ENCODE measurements at places on chromosomes 12 and 14. TPM values are rescaled to one million over a fixed set of nuclear protein-coding genes. Genes with fewer than 3 reads are reported as not detected.
A peak's percentile ranks its signal among the peaks of the same experiment; 100 is the strongest.

GRCh38 chr12:28017126-28017872 lies 44.8 kb upstream of the PTHLH start:
- no peak for DNase-seq

The TOMM20L gene
- polyA plus RNA-seq: not detected

DNA sequence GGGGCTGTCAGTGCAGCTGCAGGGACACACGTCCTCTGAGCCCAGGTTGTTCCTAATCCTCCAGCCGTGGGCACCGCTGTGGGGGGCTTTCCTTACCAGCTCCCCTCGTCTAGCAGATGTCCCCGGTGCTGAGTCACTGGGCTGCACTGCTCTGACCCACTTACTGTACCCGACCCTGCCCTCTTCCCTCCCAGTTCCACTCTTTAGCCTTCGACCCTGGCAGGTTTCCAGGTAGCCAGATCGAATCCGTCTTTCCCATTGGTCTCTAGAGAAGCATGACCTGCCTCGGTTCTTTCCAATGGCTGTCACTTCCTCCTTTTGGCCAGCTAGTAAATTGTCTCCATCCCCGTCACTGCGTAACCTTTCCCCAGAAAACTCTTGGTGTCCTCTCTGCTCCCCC lies 48.4 kb downstream of the ELK3 start:
- DNase-seq: no peak

- no peak for DNase-seq
Observed at GRCh38 chr14:61588419-61588901, 106.9 kb upstream of the HIF1A start.

The TAS2R43 gene
- polyA plus RNA-seq: not detected

DNA sequence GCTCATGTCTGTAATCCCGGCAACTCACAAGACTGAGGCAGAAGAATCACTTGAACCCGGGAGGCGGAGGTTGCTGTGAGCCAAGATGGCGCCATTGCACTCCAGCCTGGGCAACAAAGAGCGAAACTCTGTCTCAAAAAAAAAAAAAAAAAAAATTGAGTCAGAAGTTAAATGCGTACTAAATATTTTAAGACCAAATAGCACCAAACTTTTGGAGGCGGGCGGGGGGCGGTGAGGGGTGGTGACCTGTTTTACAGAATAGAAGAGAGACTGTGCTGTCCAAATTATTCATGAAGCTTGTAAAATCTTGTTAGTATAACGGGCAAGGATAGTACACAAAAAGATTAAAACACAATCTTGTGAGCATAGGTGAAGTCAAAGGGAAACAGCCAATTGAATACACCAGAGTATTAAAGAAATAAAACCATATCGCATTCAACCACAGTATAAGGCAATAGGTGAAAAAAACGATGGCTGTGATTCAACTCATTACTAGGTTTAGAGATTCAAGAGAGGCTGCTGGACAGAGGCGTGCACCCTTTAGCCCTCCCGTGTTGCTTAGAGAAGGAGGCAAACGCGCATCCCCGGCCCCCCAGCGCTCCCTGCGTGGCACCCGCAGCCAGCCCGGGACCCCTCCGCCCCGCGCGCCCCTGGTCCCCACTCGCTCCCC lies 571 bp downstream of the ZNF891 start:
- no peak for DNase-seq

DNA sequence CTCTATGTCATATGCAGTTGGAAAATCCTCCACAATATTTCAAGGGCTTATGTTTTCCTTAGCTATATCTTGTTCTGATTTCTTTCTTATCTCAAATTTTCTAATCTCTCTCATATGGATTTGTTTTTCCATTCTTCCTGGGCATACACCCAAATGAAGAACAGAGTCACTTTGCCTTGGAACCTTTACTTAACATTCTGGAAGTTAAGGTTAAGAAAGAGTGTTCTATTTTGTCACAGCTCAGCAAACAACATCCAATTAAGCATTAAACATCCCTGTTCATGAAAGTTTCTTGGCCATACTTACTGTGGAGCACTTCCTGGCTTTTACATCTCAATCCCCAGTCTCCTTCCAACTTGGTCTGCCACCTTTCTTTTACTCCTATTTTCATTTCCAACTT lies 5.3 kb downstream of the NAV3 start:
- DNase-seq: no peak

DNA sequence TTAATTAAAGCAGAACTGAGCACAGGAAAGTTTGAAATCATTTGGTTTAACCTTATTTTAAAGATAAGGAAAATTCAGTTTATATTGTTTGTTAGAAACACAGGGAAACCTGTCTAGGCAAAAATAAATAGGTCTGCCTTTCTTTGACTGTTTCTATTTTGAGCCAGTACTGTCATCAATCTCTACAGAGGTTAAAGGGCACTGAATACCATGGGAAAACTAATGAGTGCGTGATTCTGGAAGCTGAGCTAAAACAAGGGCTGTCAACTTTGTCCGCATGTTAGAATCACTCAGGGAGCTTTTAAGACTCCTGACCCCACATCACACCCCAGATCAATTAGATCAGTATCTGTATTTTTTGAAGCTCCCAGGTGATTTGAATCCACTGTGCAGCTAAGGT lies 38.8 kb downstream of the NOPCHAP1 start:
- no peak for DNase-seq

- DNase-seq: no peak
Observed at GRCh38 chr14:104227806-104228205, 89.4 kb downstream of the KIF26A start.

The AGAP2 gene
- polyA plus RNA-seq: 17.3 TPM

DNA sequence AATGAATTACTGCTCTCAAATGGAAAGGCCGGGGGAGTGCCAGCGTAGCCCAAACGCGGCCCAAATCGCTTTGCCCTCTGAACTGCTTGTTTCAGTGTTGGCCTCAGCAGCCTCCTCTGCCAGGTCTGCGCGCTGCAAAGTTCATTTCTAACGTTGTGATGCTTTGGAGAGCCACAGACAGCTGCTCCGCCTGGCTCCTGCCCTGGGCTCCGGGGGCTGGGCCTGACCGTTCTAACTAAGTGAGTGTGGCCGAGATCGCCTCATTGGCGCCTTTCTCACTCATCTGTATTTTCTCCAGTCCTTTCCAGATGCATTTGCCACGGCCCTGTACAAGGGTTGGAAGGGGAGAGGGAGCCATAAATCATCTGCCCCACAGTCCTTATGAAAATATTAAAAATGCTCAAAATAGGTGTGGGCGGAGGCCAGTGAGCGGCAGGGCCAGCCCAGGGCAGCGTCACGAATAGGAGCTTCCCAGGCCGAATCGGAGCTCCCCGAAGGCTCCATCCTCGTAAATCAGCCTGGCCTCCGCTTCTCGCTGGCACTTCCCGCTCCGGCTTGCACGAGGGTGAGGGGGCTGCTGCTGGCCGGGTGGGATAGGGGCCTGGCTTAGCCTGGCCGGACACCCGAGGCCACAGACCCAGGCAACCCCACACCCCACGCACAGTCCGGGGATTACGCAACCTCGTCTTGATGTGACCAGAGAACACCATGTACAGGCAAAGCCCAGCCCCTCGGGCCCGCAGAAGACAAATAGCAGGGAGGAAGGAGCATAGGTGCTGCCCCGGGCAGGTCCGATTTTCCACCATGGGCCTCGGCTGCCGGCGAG lies 196.6 kb upstream of the DIO3 start:
- no peak for DNase-seq

The ENDOU gene
- 0.26 TPM for polyA plus RNA-seq

The NOVA1 gene
- polyA plus RNA-seq: 4.5 TPM

DNA sequence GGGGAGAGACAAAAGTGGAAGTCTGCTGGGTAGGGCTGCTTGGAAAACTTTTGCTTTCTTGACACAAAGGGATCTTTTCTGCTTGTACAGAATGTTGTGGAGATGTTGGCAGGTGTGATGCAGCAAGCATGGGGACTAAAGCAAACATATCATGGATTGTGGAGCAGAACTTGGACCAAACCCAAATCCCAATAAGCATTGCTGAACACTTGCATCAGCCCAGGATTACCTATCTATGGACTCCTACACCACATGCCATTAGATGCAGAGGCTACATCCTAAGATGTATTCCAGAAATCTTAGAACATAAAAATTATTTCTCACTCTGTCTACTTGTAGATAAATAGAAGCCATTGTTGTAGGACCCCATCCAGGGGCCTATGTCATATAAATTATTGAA lies 44.7 kb upstream of the RERG start:
- DNase-seq: no peak

GRCh38 chr12:8556531-8557097 lies 15.9 kb upstream of the CLEC4E start:
- DNase-seq: no peak

DNA sequence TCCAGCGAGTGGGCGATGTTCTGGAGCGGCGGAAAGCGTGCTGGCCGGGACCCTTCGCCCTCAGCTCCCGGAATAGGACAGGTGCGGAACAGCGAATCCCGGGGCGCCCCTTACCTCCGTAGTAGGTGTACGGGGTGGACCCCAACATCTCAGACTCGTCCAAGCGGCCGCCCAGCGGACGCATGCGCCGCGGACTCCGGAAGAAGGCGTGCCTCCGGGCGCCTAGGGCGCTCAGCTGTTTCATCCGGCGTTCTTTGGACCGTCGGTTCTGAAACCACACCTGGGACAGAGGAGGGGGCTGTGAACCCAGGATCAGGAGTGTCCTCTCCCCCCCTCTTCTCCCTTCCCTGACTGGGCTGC lies 4.5 kb downstream of the LHX5 start:
- DNase-seq: no peak

DNA sequence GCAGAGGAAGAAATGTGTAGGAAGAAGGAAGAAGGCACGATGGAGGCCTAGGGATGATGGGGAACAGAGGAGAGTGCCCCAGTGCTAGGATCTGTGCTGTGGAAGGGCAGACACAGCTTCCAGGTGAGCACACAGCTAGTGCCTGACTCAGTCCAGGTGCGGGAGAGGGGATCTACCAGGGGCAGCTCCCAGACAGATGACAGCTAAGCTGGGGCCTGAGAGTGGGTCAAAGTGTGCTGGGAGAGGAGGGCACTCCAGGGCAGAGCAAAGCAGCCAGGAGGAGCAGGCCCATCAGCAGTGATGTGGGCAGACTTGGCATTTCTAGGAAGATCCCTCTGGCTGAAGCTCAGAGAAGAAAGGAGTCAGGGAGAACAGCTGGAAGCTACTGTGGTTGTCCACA lies 36.7 kb downstream of the LRTM2 start:
- DNase-seq: no peak

The LMNTD1 gene
- not detected for polyA plus RNA-seq

The KERA gene
- polyA plus RNA-seq: not detected

The POTEG gene
- not detected for polyA plus RNA-seq

GRCh38 chr14:84579292-84579691 lies 950.7 kb upstream of the FLRT2 start:
- no peak for DNase-seq

DNA sequence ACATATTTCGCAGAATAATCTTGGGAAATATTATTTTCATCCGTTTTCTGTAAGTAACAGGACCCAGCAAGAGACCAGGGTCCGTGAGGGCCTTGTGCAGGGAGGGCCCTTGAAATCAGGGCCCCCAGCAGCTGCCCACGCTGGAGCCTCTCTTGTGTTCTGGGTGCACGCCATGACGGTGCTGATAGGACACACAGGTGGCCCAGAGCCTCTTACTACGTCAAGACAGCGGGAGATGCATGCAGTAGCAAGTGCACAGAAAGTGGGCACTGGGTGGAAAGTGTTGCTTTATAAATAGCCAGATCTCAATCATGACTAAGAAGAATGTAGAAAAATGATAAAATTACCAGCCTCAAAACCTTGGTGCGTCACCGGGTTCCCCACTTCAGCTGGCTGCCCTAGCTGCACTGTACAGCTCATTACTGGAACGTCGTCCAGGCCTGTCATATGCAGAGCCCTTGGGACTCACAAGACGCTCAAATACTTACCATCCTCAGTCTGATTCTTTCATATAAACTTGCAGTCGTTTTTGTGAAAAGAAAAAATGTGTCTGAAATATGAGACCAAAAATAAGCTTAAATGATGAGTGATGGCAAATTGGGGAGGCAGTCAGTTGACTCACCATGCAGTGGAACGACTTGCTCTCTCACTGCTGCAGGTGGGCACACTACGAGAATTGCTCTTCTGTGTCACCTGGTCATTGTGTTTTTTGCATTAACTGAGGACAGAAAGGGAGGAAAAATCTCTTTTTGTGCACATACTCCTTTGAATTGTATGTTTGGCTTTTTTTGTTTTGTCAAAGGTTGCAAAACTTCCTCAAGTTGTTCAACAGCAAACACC lies 68.2 kb downstream of the DDX51 start:
- DNase-seq: no peak

The CD163 gene
- 36.7 TPM for polyA plus RNA-seq

The IQSEC3 gene
- 2.7 TPM for polyA plus RNA-seq

The ART4 gene
- 2.7 TPM for polyA plus RNA-seq

The RNASE3 gene
- polyA plus RNA-seq: not detected

GRCh38 chr12:118358612-118359540 lies 13.8 kb downstream of the TAOK3 start:
- no peak for DNase-seq

- DNase-seq: peak; percentile 41
Observed at GRCh38 chr14:76955575-76956315, 72.8 kb downstream of the IRF2BPL start.

DNA sequence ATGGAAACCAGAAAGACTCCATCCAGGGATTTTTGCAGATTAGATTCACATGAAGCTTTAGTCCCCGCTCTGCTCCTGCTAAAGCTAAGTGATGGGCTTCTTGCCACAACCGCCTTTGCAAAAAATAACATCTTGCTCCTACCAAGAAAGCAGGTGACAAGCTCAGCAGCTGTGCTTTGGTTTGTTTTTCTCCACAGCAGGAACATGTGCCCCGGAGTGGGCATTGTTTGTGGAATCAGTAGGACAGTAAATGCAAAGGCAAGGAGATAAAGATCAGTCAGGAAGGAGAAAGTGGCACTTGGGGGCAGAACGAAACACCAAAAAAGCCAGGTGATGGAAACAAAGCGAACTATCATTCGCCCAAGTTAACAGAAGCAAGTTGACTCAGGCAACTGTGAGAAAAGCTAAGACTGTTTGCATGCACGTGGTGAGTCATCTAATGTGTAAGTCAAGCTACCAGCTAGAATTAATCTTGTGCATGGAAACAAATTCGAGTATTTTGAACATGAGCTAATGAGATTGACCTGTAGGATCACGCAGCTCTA lies 165.5 kb upstream of the PLXNC1 start:
- DNase-seq: no peak

The GNB3 gene
- polyA plus RNA-seq: 1.9 TPM

GRCh38 chr12:53947743-53948142 lies 7.0 kb upstream of the HOXC12 start:
- no peak for DNase-seq

The TUNAR gene
- polyA plus RNA-seq: not detected

DNA sequence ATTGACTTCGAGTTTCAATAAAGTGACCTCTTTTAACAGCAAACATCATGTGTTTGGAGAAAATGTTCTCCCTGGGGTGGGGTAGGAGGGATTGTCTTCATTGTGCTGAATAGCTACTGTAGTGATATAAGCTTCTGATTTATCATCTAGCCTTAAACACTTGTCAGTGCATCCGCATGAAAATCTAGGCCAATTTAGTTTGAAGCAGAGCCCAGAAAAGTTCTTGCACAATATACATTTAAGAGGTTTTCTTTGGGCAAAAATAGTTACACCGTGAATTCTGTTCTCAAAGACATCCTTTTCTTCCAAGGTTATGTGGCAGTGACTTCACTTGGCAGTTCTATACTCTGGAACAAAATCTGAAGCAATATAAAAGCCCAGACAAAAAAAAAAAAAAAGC lies 136.0 kb upstream of the IFNG-AS1 start:
- no peak for DNase-seq

The DEPDC4 gene
- 0.95 TPM for polyA plus RNA-seq

The SLC4A8 gene
- polyA plus RNA-seq: 0.22 TPM

Measured in heart right ventricle (tissue), 16 donors.